Activated T-cell treated with anti-CD3 and anti-CD28 coated beads, Interleukin-2, amount 50 U/mL, for 72 hours (primary cell): ENCODE measurements at places on chromosomes 12 and 14.
A peak's percentile ranks its signal among the peaks of the same experiment; 100 is the strongest.

- no peak for DNase-seq
Observed at GRCh38 chr14:82724316-82724715, 1190.7 kb upstream of the SEL1L start.

- DNase-seq: no peak
Observed at GRCh38 chr14:68261092-68261842, 441.7 kb downstream of the RAD51B start.

DNA sequence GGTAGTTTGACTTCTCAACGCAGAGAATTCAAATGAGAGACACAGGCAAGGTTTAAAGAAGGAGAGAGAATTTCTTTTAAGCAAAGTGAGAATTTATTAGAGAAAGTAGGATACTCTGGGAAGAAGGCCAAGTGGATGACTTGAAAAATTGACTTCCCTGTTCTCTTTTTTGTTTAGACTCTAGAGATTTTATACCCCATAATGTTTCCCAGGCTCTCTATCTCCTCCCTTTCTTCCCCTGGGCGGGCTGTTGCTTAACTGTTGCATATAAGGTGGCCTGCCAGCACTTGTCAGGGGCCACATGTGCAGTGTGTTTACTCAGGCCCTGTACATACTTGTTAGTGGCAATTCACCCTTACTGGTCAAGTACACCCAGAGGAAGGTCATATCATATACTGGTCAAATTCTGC lies 403.7 kb downstream of the SLC6A15 start:
- DNase-seq: no peak

DNA sequence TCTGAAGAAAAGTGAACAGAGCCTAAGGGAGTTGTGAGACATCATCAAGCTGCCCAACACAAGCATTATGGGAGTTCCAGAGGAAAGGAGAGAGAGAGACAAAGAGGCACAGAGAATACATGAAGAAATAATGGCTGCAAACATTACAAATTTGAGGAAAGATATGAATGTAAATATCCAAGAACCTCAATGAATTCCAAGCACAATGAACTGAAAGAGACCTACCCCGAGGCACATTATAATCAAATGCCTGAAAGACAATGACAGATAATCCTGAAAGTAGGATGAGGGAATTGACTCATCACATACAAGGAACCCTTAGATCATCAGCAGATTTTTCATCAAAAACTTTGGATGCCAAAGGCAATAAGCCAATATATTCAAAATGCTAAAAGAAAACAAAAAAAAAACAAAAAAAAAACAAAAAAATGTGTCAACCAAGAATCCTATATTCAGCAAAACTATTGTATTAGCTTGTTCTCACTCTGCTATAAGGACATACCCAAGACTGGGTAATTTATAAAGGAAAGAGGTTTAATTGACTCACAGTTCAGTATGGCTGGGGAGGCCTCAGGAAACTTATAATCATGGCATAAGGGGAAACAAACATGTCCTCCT lies 37.8 kb downstream of the BCL2L14 start:
- DNase-seq: no peak

DNA sequence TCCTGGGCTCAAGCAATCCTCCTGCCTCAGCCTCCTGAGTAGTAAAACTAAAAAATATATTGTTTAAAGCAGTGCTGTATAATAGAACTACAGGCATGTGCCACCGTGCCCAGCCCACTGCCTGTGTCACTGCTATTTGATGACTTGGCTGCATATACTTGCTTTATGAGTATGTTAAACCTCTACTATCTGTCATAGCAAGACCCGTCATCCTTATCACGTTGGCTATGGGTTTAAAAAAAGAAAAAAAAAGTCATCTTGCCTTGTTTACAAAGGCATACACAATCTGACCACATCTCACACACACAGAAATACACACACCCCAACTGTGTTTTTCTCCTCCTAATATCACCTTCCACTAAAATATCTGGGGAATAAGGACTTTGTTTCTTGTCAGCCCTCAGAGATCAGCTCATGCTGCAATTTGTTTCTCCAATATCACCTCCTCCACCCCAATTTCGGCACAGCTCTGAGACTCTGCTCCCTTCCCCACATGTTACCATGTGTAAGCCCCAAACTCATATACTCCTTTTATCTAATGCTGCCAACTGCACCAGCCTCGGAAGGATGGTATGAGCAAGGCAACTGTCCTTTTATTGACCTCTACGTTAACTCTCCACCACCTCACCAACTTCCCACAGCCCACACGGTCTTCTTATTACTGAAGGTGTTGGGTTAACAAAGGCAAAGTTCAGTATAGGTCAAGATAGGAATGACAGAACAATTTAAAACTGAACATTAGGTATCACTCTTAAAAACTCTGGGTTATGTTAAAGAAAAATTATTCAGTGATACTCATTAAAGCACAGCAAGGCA lies 802 bp upstream of the TMPRSS12 start:
- DNase-seq: no peak

DNA sequence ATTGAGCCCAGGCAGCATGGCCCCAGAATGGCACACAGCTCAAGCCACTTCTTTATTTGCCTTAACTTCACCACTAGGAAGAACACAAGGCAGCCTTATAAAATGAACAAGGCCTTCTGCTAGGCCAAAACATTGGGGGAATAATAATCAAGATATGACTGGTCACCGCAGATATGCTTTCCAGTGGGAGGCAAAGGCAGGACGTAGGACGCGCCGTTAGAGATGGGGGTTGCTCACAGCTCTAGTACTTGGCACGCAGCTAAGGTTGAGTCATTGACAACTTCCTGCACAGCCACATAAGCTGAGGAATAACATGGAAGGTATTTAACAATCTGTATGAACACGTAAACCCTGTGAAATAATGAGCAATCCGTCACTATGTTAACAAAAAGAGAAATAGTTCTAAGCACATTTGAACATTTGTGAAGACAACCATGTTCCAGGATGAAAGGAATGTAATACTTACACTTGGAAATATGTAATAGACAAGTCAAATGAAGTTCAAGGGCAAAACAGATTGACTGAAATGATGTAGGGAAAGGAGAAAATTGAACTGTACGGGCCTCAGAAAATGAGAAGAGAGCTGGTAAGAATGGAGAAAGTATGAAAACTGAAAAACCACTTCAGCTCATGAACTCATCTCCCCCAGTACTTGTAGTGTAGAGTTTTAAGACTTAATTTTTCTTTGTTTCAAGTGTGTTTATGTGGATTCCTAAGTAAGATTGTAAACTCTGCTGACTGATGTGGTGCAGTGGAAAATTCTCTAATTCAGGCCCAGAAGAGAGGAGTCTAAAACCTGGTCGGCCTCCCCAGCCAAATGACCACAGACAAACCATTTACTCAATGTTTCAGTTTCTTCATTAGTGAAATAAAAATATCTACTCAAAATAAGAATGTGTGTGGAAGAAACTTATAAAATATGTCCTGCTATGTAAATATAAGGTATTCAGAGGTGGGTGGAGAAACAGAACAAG lies 59.3 kb upstream of the CCDC91 start:
- peak; percentile 2 for DNase-seq

DNA sequence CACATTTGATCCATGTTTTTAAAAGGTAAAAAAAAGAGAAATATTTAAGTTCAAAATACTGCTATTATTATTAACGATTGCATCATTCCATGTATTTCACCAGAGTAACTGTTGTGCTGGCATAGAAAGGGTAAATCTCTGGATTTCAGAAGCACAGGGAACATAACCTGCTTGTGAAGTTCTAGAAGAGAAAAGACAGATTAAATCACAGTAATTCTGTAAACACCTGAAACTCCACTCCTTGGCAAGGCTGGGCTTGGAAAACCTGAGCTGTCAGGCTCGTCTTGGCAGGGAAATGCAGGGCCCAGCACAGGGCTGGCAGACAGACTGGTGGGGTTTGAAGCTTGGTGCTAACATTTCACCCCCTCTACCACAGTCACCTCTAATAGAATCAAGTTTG lies 35.1 kb downstream of the SVOP start:
- DNase-seq: no peak

- no peak for DNase-seq
Observed at GRCh38 chr12:25368557-25368956, 117.8 kb upstream of the KRAS start.

- no peak for DNase-seq
Observed at GRCh38 chr14:103122947-103123633, at the start of gene TNFAIP2. TNFAIP2 (plus strand) TSS chr14:103123461; CDS start chr14:103126458, 2,997 bp downstream.

GRCh38 chr12:94263905-94264561 lies 115.7 kb downstream of the PLXNC1 start:
- DNase-seq: no peak

- no peak for DNase-seq
Observed at GRCh38 chr14:59704054-59704645, 127.5 kb upstream of the CCDC175 start.

GRCh38 chr14:97407701-97408407 lies 610.7 kb downstream of the VRK1 start:
- DNase-seq: peak; percentile 2

- no peak for DNase-seq
Observed at GRCh38 chr14:64349741-64350490, 38.2 kb upstream of the MTHFD1 start.

DNA sequence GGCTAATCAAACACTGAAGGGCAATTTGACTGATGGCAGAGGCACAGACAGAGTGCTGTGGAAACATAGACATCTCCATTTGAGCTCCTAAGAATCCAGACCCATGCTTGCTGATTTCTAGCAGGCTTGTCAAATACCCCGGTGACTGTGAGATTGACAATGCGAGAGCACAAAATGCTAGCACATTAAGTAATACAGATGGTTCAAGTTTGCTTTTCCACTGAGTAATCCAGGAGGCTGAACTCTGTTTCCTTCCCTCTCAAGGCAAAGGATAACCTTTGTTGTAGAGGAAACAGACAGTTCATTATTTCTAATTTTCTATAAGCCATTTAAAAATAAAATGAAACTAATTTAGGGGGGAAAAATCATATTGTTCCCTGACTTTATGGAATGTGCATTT lies 256.5 kb upstream of the CRY1 start:
- DNase-seq: no peak

DNA sequence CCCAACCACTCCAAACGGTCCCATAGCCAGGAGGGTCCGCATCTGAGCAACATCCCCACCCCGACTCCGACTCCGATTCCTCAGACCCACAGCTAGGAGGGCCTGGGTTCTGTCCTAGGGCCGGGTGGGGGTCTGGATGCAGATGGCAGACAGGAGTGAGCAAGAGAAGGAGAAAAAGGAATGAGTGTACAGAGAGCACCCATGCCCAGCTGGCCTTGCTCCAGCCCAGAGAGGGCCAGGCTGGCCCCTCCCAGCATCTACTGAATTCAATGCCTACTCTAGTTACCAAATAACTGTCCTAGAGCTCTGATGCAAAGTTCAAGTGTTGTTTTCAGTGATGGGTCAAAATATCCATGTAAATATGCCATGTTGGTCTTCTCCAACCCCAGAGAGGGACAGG lies 40.8 kb downstream of the VDR start:
- DNase-seq: no peak

GRCh38 chr14:64569138-64569631 lies 19.4 kb downstream of the PPP1R36 start:
- DNase-seq: no peak

DNA sequence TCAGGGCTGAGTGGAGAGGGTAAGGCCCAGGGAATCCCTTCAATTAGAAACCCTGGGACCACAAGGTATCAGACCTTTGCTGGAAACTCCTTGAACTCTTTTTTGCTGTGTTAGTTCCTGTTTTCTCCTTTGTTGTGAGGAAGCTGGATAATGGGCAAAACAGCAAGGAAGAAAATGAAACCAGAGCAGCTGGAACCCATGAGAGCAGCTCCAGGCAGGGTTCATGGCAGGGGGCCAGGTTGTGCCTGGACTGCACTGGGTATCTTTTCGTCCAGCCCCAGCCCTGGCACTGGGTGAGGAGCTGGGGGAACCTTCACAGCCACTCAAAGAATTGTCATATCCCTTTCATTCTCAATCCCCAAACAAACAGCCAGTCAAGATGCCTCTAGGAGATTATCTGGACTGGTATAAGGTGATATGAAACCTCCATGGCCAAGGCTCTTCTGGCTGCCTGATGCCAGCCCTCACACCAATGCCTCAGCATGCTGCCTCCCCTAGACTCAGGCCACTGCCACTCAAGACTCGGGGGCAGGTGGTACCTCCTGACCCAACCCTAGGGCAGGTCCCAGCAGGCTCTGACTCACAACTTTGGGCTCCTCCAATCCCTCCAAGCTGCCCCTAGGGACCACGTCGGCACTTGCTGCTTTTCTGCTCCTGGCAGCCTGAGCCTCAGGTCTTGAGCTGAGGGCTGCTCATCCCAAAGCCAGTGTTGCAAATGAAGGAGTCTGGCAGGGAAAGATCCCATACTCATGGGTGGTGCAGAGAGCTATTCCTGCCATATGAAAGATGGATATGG lies 16.5 kb downstream of the FAM186B start:
- DNase-seq: no peak

- DNase-seq: no peak
Observed at GRCh38 chr14:97113339-97113738, 316.2 kb downstream of the VRK1 start.

DNA sequence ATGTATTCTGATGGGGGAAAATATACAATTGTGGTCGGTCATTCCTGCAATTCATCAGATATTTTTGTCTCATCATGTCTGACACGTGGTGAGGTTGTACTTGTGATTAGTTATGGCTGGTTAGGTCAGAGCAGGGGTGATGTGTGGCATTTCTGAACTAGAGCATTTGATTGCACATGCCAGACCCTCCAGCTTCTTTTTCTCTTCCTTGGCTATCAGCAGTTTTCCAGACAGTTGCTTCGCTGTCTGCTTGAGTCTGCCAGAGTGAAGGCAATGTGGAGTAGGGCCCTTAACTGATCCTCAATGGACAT lies 25.9 kb downstream of the TMEM117 start:
- DNase-seq: no peak

DNA sequence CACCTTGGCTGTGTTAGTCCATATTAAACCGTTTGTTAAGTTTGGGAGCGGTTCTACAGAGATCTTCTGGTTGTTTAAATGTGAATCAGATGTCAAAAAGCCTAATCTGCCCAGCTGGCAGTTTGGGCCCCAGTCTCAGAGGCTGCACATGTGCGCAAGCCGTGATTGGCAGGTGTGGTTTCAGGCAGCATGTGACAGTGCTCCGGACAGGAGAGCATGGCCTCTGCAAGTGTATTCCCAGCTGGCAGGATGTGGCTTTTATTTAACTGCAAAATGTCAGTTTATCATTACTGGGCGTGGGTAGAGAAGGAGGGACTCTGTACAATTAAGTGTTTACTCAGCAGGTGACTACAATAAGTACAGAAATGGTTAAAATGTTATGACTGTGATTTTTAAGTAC lies 77.5 kb downstream of the PELI2 start:
- peak; percentile 15 for DNase-seq

GRCh38 chr12:42039577-42039976 lies 105.1 kb downstream of the GXYLT1 start:
- no peak for DNase-seq

GRCh38 chr12:80050236-80050635 lies 49.1 kb upstream of the OTOGL start:
- DNase-seq: no peak
